ENCODE measurements at places on chromosomes 3 and 15. TPM values are rescaled to one million over a fixed set of nuclear protein-coding genes. Genes with fewer than 3 reads are reported as not detected.

TMEM212 gene
- not detected for total RNA-seq

- no peaks in the 10 kb centered on the region for H3K27me3 ChIP-seq
- no peaks in the 10 kb centered on the region for H3K36me3 ChIP-seq
- peak overlapping the region; percentile 65 for H3K27ac ChIP-seq
- H3K4me3 ChIP-seq: no peak overlapping the region
- peaks cover 19% of the 10 kb centered on the region for H3K4me1 ChIP-seq
Observed at GRCh38 chr15:49645941-49646340, 25.1 kb downstream of the DTWD1 start.

DNA sequence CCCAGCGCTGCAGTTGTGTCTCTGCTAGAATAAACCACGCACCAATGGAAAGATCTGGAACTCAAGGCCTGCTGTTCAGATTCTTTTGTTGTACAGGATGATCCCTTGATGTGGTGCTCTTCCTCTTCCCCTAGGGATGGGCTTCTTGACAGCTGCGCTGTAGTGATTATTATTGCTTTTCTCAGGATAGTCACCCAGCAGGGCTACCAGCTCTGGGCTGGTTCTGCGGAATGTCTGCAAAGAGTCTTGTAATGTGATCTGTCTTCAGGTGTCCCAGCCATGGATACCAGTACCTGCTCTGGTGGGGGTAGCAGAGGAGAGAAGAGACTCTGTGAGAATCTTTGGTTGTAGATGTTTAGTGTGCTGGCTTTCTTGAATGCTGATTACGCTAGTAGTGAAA is 974.2 kb downstream of the NSUN3 start:
- no peak overlapping the region for H3K4me3 ChIP-seq
- no peak for DNase-seq
- no peaks in the 10 kb centered on the region for H3K36me3 ChIP-seq
- H3K27ac ChIP-seq: no peak overlapping the region
- no peaks in the 10 kb centered on the region for H3K4me1 ChIP-seq

- H3K27ac ChIP-seq: no peak overlapping the region
- no peaks in the 10 kb centered on the region for H3K4me1 ChIP-seq
- no peak for DNase-seq
- no peaks in the 10 kb centered on the region for H3K27me3 ChIP-seq
- H3K36me3 ChIP-seq: no peaks in the 10 kb centered on the region
- no peak overlapping the region for H3K4me3 ChIP-seq
Observed at GRCh38 chr3:69160107-69160506, 37.7 kb upstream of the LMOD3 start.

DNA sequence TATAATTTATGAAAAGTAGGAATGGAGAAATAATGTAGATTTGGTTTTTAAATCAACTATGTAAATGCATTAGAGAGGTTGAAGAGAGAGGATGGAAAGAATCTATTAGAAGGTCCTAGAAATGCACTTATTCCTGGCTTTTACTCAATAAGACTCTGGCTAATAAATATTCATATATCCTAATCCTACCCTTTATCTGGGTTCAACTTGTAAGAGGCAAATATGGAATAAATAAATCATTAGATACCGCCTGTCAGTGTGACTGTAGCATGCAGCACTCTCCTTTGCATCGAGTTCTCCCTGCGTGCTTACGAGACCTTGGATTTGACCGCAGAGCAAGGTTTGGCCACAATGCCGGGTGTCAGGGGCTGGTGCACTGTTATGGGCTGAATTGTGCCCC is 1156.5 kb downstream of the ROBO1 start:
- no peaks in the 10 kb centered on the region for H3K4me1 ChIP-seq
- no peaks in the 10 kb centered on the region for H3K27me3 ChIP-seq
- peaks cover 6% of the 10 kb centered on the region for H3K36me3 ChIP-seq
- no peak overlapping the region for H3K4me3 ChIP-seq
- no peak for DNase-seq

- H3K27me3 ChIP-seq: no peaks in the 10 kb centered on the region
- no peaks in the 10 kb centered on the region for H3K4me1 ChIP-seq
- H3K27ac ChIP-seq: no peak overlapping the region
- no peak overlapping the region for H3K4me3 ChIP-seq
- H3K36me3 ChIP-seq: no peaks in the 10 kb centered on the region
- no peak for DNase-seq
Observed at GRCh38 chr15:53453253-53454105, 306.0 kb downstream of the WDR72 start.
